ENCODE measurements at places on chromosomes 11 and 22.

- no peak for DNase-seq
Observed at GRCh38 chr11:37512156-37512780, 914.2 kb upstream of the RAG2 start.

DNA sequence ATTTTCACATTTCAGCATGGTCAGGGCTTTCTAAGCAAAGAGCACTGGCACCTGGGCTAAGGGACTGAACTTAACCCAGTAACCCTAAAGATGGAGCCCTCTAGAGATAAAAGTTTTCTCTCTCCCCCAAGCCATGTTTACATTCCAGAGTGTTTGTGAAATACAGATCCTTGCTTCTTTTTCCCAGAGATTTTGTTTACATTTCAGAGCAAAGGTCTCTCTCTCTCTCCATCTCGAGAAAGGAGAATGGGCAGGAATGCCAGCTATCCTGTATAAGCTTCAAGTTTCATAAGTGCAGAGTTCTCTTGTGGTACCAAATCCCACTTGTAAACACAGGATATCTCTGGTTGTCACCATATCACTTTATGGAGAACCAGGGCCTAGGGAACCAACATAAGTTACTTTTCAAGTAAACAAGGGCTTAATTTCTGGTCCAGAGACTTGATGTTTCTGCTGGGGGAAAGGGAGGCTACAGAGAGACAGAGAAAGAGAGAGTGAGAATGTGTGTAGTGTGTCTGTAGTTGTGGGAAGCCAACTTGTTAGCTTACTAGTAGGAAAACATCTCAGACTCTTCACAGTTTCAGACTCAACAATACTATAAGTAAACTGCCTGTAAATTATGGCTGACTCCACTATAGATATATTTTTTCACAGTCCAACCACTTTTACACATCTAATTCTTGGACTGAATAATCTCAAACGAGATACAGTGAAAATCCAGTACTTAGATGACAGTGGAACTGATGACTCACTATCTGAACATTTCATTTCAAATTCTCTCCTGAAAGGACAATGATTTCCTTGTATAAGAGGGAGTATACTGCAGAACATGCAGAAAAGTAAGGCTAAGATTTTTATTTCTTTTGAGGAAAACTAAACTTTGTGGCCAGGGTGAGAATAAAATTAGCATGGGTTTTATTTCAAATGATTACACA, 76.2 kb downstream of the ARHGAP32 start:
- no peak for DNase-seq

- no peak for DNase-seq
Observed at GRCh38 chr11:81744336-81745116, 989.1 kb downstream of the FAM181B start.

DNA sequence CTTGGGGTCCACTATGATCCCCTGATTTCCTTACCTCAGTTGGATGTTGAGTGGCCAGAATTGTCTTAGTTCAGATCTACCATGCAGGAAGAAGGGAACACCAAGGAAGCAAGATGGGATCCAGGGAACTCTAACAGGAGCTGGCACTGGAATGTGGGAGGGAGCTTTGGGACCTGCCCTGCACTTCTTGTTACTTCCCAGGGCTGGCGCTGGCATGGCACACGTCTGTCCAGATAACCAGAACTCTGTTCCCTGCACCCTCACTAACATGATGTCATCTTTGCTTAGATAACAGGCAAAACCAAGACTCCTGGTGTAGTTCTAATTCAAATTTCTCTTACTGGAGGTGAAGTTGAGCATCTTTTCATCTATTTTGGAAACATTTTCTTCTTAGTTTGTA, 550.0 kb downstream of the MN1 start:
- DNase-seq: no peak
